ENCODE measurements at places on chromosomes 1 and 21.

DNA sequence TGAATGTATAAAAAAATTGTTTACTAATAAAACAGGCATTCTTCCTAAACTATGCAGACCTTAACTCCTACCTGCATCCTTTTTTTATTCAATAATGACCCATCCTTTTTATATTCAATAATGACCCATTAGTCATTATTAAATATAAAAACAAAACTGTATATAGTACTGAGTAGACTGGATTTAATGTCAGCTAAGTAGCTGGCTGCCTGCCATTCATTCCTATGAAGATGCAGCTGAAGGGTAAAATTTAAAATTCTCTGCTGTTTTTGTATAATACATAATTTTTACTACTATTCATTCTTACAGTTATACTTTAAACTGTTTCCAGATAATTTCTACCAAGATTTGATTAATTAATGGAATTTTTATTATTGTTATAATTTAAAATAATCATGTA, 79.3 kb downstream of the DENND1B start:
- no peak for DNase-seq

- DNase-seq, result no peak
Observed at GRCh38 chr21:33267250-33267649, 1.1 kb downstream of the IL10RB start.

- no peak for DNase-seq
Observed at GRCh38 chr1:172140072-172140471, 280.4 kb upstream of the C1orf105 start.

GRCh38 chr1:19676438-19676922, 11.8 kb downstream of the HTR6 start:
- no peak for DNase-seq

GRCh38 chr1:114702737-114703136, 7.4 kb upstream of the AMPD1 start:
- DNase-seq, result no peak

- DNase-seq, result no peak
Observed at GRCh38 chr1:216430744-216431143, 7.5 kb upstream of the USH2A start.

GRCh38 chr1:32273391-32274208, 18.3 kb upstream of the HDAC1 start:
- no peak for DNase-seq

GRCh38 chr1:7975212-7975865, 13.8 kb downstream of the PARK7 start:
- peak; percentile 16 for DNase-seq

DNA sequence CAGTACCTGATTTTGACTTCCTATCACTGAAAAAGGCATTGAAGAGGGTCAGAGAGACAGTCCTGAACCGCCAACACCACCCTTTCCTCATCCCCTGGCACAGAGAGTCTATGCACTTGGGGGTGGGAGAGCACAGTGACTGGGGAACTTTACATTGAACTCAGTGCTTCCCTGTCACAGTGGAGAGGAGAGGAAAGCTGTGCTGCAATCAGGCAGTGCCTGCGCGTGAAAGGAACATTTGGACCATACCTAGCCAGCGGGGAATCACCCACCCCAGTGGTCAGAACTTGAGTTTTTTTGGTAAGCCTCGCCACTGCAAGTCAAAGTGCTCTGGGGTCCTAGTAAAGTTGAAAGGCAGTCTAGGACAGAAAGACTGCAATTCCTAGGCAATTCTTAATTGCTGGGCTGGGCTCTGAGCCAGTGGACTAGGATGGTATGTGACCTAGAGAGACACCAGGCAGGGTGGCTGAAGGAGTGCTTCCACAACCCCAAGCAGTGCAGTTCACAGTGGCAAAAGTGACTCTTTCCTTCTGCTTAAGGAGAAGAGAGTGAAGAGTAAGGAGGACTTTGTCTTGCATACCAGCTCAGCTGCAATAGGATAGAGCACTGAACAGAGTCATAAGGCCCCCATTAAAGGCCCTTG, 9.4 kb upstream of the HENMT1 start:
- DNase-seq, result no peak

DNA sequence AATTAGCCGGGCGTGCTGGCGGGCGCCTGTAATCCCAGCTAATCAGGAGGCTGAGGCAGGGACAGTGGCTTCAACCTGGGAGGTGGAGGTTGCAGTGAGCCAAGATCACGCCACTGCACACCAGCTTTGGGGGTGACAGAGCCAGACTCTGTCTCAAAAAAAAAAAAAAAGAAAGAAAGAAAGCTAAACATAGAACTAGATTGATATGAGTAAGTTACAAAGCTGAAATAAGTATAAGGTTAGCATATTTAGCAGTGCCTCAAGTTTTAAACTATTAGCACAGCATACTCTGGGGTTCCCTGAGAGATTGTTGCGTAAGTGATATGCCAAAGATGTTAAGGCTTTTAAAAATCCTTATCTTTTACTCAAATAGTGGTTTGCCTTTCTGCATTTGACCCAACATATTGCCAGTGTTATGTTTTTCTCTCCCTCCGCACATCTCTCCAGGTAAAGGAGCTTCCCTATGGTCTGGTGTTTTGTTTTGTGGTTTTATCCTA, 126.1 kb downstream of the CD247 start:
- no peak for DNase-seq

- DNase-seq, result no peak
Observed at GRCh38 chr1:99005537-99005942, 879 bp upstream of the PLPPR5 start.

GRCh38 chr1:242800521-242800920, 276.0 kb upstream of the PLD5 start:
- DNase-seq, result no peak

- DNase-seq, result no peak
Observed at GRCh38 chr1:90048043-90048442, 53.1 kb downstream of the ZNF326 start.

DNA sequence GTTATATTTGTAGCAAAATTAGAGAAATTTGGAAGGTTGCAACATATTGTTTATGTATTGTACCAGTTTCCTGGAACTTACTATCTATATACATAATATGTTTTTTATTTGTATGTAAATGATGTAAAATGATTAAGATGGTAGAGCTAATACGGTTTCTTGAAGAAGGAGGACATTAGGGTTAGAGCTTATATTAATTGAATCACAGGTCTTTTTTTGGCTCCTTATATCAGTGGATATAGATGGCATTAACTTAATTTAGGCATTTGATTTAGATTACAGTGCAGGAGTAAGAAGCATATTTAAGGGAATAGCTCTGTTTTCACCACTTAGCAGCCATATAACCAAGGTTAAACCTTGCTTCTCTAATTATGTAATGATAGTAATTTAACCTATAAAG, 357.7 kb downstream of the USP25 start:
- DNase-seq, result no peak

DNA sequence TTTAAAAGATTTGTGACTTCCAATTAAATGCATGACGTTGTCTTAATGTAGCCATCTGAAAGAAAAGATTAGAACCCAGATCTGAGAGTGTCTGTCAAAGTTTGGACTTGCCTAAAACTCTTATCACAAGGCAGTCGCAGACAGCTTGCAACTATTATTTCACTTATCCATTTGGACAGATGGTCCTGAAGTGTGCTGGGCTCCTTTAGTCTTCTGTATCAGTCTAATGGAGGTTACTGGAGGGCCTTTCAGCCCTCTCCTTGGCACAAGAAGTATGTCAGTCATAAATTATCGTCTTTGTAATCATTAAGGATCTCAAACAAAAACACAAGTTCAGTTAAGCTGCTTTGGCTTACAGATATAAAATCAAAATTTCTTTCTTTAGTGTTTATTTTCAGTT, 15.5 kb downstream of the PROX1 start:
- no peak for DNase-seq

- no peak for DNase-seq
Observed at GRCh38 chr1:238895911-238896310, 490.5 kb upstream of the CHRM3 start.
